Cortex of kidney (tissue), 1 donor: ENCODE measurements at places on chromosomes 6 and 20.

DNA sequence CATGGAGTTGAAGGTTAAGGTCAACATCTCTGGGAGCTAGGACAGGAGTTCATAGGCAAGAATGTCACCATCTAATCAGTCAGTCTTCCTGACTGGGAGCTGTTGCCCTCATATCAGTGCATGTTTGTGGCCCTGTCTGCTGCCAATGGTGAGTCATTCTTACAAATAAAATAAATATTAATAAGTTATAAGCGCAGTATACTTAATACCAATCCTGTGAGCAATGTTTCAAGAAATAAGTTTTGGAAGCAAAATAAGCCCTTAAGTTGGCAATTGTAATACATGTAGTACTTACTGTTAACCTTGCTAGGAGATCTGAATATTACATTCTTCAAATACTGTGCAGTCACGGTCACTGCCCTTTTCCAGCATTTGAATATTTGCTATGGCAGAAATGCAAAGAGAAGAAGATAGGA lies 20.2 kb upstream of the MDGA1 start:
- DNase-seq: no peak

DNA sequence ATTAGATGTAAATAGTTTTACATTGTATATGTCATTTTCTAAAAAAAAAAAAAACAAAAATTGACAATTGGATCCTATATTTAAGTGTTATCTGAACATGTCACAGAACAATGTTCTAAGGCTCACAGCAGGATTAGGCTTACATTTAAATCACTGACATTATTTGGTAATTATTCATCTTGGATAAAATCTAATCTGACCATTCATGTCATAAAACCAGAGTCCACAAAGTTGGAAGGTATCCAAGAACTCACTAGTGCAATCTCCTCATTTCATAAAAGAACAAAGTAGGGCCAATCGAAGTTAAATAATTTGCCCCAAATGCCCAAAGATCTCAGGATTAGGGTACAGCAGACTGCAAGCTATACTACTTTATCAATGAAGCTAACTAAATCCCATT lies 73.0 kb downstream of the PDSS2 start:
- DNase-seq: no peak

GRCh38 chr6:13024616-13025015 lies 303.7 kb downstream of the TBC1D7 start:
- no peak for DNase-seq

DNA sequence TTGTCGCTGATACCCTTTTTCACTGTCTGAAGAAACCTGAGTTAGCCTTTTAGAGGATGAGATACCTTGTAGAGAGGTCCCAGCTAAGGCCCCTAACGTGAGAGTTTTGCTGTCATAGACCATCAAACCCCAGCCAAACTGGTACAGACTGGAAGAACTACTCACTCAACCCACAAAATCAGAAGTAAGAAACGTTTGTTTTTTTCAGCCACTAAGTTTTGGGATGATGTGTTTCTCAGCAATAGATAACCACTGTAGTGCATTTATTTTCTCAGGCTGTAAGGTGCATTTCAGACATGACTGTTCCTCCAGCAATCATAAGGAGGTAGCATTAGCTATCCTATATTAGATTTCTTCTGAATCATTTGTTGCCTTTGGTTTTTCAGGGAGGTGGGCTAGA lies 407.3 kb upstream of the FLRT3 start:
- no peak for DNase-seq

DNA sequence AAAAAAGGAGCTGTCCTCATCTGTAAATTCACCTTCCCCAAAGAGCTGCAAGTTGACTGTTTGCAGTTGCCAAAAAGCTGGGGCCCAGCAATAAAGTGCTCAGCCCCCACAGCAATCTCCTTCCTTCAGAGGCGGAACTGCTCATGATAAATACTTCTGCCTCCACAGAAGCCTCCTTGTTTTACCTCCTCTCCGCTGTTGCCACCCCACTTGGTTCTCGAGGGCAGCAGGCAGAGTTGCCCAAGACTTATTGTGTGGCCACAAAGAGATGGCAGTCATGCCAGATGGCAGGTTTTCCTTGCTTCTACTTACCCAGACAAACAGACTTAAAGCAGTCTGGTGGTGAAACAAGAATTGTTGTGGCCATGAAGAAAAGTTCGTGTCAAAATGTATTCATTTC lies 66.3 kb downstream of the SLX4IP start:
- no peak for DNase-seq

GRCh38 chr6:74283532-74283931 lies 587.5 kb downstream of the CD109 start:
- DNase-seq: no peak

DNA sequence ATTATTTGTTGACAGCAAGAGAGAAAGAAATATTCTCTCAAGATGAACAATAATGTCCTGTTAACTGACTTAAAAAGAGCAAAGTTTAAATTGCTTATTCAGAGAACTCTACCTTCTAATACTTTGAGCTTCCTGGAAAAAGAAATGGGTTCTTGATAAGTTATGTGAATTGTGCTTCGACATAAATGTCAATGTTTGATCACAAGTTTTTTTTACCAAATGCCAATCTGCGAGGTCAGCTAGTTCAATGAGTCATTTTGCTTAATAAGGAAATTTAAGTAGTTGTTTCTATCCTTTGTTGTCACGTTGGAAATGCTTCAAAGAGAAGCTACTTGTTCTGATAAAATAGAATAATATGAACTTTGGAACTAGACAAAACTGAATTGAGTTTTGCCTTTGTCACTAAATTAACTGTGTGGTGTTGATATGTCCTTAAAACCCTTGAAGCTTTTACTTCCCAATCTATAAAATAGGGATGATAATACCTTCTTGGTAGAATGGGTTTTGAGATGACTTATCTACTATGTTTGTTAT lies 642.1 kb upstream of the FLRT3 start:
- DNase-seq: no peak

GRCh38 chr6:125001684-125002405 lies 39.6 kb downstream of the RNF217 start:
- no peak for DNase-seq

DNA sequence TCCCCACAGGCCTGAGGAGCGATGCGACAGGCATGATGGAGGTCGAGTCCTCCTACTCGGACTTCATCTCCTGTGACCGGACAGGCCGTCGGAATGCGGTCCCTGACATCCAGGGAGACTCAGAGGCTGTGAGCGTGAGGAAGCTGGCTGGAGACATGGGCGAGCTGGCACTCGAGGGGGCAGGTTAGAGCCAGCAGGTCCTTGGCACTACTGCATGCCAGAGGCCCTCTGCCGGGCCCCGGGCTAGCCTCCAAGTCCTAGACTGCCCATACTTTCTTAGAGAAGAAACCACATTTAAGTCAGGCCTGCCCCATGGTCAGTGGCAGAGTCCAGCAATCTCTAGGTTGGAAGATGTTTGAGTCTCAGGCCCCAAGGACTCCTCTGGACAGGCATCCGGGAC lies 32.1 kb downstream of the PKIG start:
- DNase-seq: no peak

- DNase-seq: no peak
Measured at GRCh38 chr6:22612236-22612635, 42.9 kb downstream of the HDGFL1 start.

DNA sequence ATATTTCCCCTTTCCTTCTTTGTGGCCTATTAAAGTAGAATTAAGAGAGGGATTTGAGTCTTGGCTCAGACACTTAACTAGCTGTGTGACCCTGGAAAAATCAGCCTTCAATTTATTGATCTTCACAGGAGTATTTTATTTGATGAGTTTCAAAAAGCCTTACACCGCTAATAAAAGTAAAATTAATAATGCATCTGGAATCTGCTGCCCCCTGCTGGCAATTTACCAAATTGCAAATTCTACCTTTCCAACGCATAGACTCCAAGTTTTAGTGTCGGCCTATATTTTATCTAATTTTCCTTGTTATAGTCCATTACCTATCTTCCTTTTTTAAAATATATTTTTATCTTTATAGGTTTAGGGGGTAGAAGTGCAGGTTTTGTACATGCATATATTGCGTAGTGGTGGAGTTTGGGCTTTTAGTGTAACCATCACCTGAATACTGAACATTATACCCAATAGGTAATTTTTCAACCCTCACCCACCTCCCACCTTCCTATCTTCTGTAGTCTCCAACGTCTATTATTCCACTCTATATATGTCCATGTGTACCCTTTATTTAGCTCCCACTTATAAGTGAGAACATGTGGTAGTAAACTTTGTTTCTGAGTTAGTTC lies 46.3 kb downstream of the GOPC start:
- no peak for DNase-seq

GRCh38 chr6:20403766-20404640 lies 2.3 kb downstream of the E2F3 start:
- DNase-seq: no peak

DNA sequence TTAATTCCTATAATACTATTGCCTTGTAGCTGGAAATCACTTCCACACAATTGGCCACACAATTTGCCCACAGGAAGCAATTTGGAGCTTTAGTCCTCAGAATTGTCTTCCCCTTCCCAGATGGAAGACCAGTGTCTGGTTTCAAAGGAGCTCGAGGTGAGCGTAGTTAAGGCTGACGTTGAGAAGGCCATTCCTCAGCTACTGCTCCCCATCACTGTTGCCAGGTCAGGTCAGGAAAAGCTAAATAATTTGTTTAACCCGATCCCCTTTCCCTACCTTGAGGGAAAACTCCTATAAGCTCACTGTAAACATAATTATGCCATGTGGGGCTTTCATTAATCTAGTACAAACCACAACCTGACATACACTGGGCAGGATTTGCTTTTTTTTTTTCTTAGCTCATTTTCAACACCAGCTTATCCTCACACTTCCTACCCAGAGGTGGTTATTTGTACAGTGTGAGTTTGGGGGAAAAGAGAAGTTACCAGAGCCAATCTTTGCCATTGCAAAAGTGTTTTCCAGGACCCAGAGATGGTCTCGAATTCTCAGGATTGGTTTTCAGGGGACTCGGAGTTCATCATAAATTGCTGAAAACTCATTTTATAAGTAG lies 242.7 kb downstream of the CLIC5 start:
- DNase-seq: no peak

DNA sequence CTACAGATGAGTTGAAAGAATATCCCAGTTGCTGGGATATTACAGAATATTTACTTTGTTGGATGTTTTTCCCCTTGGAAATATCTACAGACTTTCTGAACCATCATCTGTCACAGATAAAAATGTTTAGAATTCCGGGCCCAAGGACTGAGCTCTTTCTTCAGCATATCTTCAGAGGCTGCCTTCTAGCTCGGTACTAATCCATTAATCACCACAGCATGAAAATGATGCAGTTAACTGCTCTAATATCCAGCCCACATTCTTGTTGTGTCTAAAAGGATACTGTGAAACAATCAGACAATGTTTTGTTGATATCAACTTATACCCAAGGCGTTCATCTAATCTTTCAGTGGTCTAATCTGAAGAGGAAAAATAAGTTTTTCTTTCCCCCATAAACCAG lies 247.4 kb downstream of the TBC1D32 start:
- no peak for DNase-seq

GRCh38 chr6:79468587-79468986 lies 68.6 kb downstream of the LCA5 start:
- no peak for DNase-seq

DNA sequence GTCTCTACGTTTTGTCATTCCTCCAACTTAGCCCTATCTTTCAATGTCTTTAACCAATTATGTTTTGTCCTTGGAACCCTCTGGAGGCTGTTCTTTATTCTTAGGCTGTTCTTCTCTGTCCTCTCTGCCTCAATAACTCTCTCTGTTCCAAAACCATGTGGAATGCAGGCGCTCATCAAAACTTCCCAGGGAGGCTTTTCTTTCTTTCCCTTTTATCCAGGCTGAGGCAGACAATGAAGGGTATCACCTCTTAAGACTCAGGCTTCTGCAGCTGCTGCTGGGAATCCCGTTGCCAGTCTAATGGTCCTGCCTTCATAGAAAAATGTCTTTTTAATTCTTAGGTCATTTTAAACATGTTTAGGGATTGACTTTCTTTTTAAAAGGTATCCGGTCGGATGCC lies 544.7 kb downstream of the CDH26 start:
- DNase-seq: no peak

- no peak for DNase-seq
Measured at GRCh38 chr6:51968265-51968664, 119.1 kb downstream of the PKHD1 start.

DNA sequence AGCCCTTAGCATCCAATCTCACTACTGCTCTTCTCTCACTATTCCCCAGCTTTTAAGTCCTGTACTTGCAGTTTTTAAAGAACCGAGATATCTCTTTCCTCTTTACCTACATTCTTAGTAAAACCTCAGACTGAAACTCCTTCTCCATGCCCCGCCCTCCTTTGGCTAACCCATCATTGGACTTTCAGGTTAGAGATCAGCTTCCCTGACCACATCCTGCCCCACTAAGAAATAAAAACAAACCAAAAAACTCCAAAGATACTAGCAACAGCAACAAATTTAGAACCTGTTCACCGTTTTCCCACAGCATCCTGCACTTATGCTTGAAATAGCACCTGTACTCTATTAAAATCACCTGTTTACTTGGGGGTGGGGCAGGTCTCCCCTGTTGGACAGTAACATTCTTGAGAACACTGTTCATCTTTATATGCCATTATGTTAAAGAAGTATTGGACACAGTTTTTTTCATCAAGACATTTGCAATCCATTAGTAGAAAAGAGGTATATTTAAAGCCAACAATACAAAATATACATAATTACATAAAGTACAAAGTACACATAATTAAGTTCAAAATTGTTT lies 16.3 kb upstream of the SMAP1 start:
- no peak for DNase-seq

- no peak for DNase-seq
Measured at GRCh38 chr20:16270314-16270931, 302.8 kb downstream of the KIF16B start.

DNA sequence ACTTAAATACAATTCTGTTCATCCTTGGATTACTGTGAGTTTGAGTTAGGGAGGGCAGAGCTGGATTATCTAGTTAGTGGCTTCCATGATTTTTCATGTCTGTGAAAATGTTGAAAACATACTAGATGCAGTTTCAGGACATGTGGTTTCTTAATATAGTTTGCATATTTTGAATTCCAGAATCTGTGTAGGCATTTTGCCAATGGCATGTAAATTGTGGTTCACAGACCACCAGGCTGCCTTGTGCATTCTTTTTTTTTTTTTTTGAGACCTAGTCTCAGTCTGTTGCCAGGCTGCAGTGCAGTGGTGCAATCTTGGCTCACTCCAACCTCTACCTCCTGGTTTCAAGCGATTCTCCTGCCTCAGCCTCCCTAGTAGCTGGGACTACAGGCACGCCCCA lies 42.8 kb downstream of the CDC5L start:
- DNase-seq: no peak

GRCh38 chr6:37013516-37014491 lies 8.3 kb downstream of the FGD2 start:
- DNase-seq: no peak

- no peak for DNase-seq
Measured at GRCh38 chr6:43943781-43944250, 173.8 kb downstream of the VEGFA start.

GRCh38 chr6:4506792-4507191 lies 269.4 kb upstream of the CDYL start:
- no peak for DNase-seq

DNA sequence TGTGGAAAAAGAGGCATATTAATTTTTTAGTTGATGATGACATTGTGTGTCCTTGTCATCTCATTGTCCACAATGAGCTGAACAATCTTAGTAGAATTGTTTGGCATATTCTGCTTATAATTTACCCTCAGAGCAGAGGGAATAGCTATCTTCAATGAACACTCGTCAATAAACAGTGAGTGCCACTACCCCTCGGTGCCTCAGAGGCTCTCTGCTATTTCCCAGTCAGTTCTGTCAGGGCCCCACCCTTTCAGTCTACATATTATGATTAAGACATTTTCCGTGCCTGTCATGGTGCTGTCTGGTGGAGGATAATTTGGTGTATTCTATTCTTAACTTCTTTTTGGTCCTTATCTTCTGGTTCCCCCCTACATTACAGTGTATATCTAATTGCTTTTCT lies 31.2 kb downstream of the NUS1 start:
- DNase-seq: no peak
